ENCODE measurements at places on chromosomes 16 and 17.

- DNase-seq = no peak
Measured at GRCh38 chr17:35846055-35846809, 22.5 kb downstream of the HEATR9 start.

DNA sequence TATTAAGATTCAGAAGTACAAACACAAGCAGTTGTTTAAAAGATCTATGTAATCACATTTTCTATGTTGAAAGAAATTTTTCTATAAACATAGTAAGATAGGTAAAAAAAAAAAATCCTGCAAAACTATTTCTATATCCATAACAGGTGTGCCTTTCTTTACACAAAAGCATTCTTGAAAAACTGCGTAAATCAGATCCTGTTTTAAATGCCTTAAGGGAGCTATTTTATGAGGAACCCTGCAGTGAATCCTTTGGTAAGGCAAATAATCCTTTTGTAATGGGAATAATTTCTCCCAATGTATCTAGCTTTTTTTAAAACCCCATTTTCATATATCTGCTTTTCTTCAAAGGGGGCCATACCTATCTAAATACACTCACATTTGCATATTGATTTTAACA, 157.3 kb downstream of the AATF start:
- DNase-seq = no peak

DNA sequence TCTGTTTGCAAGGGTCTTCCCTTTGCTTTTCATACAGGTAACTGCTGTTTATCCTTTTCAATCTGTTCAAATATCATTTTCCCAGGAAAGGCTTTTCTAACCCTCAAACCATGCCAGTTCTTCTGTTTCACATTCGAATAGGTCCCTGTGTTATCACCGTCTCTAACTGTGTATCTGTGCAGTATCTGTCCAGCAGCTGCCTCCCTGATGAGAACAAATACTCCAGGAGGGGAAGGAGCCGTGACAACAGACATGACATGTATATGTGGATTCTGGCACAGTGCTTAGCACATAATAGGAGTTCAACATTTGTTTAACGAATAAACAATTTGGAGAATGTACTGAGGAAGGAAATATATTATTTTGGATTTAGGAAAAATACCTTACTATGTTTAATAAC, 95.7 kb downstream of the STX8 start:
- no peak for DNase-seq

GRCh38 chr16:4511441-4512082, 27.0 kb downstream of the CDIP1 start:
- no peak for DNase-seq

DNA sequence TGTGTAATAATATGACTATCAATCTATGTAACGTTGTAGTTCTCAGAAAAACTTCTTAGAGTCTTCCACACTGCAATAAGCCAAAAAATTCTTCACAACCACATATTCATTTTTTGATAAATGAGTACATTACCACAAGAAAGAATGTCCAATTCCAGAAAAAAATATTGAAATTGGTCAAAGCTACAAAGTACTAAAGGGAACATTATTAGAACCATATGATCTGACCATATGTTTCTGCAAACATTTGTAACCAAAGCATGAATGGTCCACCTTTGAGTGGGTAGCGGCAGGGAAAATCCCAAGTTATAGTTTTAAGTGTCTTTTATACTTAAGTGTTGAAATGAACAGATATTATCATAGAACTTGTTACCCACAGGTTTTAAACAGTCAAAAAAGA, 71.7 kb upstream of the NACA2 start:
- no peak for DNase-seq

DNA sequence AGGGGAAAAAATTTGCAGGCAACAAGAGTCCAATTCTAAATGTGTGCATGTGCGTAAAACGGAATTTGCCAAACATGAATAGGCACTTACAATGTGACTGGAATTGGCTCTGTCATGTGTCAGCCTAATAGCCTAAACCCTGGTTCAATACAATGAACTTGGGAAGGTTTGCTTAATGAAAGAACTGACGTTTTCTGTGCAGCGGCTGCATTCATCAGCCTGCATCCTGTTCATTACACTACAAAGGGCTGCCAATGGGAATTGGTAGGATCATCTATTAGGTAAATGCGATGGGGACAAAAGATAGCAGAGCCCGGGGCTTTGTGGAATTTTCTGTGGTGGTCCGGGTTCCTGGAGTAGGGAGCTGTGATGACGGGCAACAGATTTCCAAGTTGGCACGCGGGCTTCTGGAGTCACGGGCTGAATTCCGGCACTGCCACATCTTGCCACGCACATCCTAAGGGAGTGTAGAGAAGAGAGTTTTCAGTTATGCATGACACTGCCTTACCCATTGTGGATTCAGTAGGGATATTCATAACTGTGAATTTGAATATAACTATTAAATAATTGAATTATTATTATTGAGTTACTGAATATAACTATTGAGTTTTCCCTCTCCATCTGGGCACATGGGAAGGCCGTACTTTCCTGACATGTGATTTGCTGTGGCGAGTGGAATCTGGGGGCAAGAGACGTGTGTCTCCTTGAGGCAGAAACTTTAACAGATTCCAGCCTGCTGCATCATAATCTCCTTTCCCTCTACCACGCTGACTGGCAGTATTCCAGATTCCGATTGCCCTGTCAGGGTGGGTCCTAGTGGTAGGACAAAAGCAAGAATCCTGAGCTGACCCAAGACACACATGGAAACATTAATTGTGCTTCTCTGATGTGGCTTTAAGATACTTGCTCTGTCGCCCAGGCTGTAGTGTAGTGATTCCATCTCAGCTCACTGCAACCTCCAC, 565.6 kb downstream of the WWOX start:
- DNase-seq = no peak

DNA sequence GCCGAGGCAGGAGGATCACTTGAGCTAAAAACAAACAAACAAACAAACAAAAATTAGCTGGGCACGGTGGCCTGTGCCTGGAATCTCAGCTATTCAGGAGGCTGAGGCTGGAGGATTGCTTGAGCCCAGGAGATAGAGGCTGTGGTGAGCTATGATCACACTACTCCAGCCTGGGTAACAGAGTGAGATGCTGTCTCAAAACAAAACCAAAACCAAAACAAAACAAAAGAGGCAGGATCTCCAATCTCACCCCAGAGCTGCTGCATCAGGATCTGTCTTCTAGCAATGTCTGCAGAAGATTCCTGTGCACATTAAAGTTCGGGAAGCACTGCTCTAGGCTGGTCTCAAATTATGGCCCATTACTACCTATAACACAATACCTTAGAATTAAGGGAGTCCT, 43.1 kb downstream of the MAP2K6 start:
- DNase-seq = no peak

- no peak for DNase-seq
Measured at GRCh38 chr16:89019511-89019910, 42.5 kb upstream of the CBFA2T3 start.

DNA sequence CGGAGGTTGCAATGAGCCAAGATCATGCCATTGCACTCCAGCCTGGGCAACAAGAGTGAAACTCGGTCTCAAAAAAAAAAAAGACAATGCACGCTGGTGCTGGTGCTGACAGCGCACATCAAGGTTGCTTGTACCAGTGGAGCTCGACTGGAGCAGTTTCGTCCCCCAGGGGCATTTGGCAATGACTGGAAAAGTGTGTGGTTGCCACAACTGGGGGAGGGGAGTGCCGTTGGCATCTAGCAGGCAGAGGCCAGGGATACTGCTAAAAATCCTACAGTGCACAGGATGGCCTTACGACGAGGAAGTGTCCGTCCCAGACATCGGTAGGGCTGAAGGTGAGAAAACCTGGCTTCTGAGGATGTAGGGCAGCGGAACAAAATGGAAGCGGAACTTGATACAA, 2.4 kb downstream of the MEAK7 start:
- DNase-seq = no peak

DNA sequence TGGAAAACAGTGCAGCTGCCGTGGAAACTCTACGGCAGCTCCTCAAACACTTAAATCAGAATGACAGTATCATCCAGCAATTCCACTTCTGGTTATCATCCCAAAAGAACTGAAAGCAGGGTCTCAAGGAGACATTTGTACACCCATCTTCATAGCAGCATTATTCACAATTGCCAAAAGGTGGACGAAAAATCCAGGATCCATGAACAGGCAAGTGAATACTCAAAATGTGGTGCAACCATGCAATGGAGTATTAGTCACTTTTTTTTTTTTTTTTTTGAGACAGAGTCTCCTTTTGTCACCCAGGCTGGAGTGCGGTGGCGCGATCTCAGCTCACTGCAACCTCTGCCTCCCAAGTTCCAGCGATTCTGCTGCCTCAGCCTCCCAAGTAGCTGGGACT, 10.6 kb upstream of the AATK start:
- DNase-seq = no peak

- DNase-seq = no peak
Measured at GRCh38 chr17:30369995-30370394, 8.7 kb upstream of the CPD start.

GRCh38 chr17:59423137-59423724, 91.8 kb downstream of the YPEL2 start:
- DNase-seq = no peak

DNA sequence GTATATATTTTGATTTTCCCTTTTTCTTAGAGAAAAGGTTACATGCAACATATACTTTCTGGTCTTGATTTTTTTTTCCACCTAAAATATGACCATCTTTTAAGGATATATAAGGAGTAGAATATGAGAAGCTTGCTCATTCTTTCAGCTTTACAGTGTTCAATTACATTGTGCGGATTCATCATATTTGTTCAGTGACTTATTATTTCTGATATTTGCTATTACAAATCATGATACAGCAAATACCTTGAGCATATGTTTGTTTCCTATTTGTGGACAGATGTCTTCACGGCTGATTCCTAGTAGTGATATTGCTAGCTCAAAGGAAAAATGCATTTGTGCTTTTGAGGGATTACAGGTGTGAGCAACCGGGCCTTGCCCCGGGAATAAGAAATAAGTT, 18.1 kb downstream of the KATNIP start:
- DNase-seq = no peak

- no peak for DNase-seq
Measured at GRCh38 chr17:27818401-27819105, 18.2 kb upstream of the NOS2 start.

Data from stimulated activated CD8-positive, alpha-beta memory T cell treated with anti-CD3 and anti-CD28 coated beads, Interleukin-12 subunit alpha, Interleukin-12 subunit beta, amount 100 ng/mL, for 4 hours (primary cell).